ENCODE measurements at places on chromosomes 3 and 15.

DNA sequence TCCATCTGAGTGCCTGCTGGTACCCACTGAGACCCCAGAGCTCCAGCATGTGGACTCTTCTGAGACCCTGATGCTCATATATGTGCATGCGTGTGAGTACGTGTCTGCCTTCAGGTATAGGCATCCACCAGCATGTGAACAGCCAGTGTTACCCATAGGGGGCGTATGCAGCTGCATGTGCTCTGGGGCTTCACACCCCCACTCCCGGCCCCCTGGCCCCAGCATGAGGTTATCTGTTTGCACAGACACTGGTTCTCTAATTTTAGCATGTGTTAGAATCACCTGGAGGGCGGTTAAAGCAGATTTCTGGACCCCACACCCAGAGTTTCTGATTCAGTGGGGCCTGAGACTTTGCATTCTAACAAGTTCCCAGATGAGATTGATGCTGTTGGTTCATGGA lies 824 bp upstream of the CILP start:
- no peak for DNase-seq

GRCh38 chr3:148924562-148924961 lies 59.5 kb downstream of the CPA3 start:
- no peak for DNase-seq

DNA sequence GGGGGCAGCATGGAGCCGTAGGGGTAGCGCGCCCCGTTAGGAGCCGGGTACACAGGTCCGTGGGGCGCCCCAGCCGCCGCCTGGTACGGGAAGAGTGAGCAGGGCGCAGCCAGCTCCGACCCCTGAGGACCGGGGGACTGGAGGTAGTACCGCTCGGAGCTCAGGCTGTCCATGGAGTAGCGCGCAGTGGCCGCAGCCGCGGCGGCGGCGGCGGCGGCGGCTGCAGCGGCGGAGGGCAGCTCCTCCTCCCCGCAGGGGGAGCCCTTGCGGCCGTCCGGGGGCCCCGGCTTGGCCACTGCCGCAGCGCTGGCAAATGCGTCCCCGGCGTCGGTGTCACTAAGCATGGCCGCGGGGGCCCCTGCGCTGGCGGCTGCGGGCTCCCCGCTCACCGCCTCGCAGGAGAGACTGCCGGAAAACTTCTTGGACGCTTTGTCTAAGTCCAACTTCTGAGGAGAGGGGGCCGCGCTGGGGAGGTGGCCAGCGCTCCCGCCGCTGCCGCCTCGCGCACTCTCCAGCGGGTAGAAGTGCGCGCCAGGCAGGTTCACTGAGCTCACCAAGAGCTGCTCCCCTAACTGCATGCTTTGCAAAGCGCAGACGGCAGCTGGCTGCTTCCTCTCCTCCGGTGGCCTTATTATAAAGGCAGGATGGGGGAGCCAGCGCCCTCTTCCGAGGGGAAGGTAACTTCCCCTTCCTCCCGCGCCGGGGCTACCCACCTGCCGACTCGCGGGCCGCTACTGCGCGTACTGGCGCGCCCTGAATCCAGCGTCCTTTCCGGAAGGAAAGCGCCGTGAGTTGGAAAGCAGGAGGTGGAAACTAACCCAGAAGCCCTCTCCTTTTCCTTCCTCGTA lies at the start of gene EOMES:
Gene EOMES (minus strand): TSS at position 607 of the 848 bp plus-strand sequence. CDS start 29 bp downstream, at position 578.
- no peak for DNase-seq

DNA sequence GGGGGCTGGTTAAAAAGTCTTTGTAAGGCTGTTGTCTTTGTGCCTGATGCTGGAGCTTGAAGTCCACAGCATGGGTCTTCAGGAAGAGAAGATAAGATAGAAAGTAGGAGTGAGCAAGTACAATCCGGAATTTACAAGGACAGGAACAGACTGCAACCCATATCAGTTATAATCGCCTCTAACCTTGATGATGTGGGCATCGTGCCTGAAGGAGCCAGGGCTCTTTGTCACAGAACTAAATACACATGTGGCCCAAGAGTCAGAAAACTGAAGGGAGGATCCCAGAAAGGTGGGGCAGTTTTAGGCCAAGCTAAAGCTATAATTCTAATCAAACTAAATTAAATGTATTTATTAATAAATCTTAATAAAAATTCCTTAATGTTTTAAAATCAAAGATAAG lies 132.2 kb downstream of the TMCO5A start:
- DNase-seq = no peak

GRCh38 chr3:177589041-177589650 lies 391.9 kb upstream of the TBL1XR1 start:
- DNase-seq = no peak

All from right lobe of liver (tissue), 6 donors.